ENCODE measurements at places on chromosomes 6 and 20. TPM values are rescaled to one million over a fixed set of nuclear protein-coding genes. Genes with fewer than 3 reads are reported as not detected.

DNA sequence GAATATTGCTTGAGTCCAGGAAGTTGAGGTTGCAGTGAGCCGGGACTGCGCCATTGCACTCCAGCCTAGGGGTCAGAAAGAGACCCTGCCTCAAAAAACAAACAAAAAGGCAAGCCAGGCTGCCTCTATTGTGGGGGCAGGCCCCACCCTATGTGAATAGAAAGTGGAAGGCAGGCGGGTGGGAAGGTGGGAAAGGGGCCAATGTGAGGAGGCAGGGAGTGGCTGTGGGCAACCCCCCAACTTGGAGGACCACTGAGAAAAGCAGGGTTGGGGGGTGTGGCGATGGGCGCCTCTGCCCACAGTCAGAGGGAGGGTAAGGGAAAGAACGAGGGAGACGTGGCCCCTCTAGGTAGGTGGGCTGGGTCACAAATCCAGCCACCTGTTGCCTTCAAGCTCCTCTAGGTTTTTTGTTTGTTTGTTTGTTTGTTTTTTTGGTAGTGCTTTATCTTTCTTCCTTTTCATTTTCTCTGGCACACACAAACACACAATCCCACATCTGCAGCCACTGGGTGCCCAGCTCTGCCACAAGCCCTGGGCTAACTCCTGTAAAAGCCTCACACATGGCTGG lies 5.3 kb upstream of the AP5S1 start:
- no peak for DNase-seq

DNA sequence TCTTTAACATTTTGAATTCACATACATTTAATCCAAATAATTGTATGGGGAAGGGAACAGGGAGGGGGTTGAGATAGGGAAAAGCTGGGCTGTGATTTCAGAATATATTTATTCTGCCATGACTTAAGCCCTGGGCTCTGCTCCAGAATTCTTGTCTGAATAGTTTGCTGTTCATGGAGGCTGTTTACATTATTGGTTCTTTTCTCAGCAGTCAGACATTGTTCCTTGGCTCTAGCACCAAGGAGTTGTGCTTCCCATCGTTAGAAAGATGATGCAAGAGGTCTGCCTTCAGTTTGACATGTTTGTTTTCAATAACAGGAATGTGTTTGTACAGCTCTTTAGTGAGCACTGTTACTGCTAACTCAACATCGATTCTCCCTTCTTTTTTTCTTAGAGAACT lies 198.8 kb upstream of the CDYL start:
- DNase-seq: no peak

DNA sequence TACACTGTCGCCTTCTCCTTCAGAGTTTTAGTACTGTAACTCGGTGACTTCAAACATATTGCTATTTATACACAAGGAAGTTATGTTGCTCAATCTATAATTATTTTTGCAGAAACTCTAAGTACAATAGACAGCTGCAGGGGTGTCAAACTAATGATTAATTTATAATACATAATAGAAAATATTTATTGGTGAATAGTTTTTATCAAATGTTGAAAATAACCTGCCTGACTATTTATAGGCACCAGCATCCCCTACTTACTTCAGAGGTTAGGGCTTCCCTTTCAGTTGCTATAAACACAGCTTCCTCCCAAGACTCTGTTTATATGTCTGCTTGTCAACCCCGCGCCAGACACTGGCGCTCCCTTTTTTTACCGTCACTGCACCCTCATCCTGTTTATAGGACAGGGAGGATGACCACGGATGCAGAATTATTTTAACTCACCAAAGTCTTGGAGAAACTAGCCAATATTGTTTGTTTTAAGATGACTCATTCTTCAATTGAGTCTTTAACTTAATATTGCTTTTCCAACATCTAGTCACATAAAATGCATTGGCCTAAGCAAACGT lies 225.0 kb downstream of the ALDH8A1 start:
- DNase-seq: no peak

DNA sequence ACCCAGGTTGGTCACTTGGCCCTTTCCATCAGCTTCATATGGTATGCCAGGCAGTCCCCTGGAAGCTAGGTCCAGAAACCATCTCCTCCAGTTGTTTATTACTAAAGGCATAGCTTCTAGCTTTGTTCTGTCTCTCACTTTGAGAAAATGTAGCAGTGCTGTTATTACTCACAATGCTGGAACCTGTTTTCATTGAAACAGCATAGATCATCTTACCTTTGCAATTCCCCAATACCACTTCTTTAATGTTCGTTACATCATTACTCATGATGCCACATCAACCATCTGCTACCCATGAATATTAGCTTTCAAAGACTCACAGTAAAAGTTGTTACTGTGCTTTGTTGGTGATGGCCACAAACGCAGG lies 88.3 kb downstream of the ADAT2 start:
- no peak for DNase-seq

GRCh38 chr6:126039284-126039683 lies 52.9 kb downstream of the TRMT11 start:
- no peak for DNase-seq

Gene SERPINB6
- total RNA-seq: 31.8 TPM

Gene BTNL2
- total RNA-seq: not detected

Gene SLCO4A1
- 1.7 TPM for total RNA-seq

Data from left lobe of liver (tissue), 2 donors.